ENCODE measurements at places on chromosomes 4 and X. TPM values are rescaled to one million over a fixed set of nuclear protein-coding genes. Genes with fewer than 3 reads are reported as not detected.

The KLF8 gene
- polyA plus RNA-seq, result 1.2 TPM

The FAM184B gene
- 0.23 TPM for polyA plus RNA-seq

The CHIC1 gene
- polyA plus RNA-seq, result 2.9 TPM

The CFAP47 gene
- polyA plus RNA-seq, result not detected

The RNF212 gene
- polyA plus RNA-seq, result not detected

The KLHL4 gene
- not detected for polyA plus RNA-seq

The GPR50 gene
- not detected for polyA plus RNA-seq

The F8 gene
- 3.7 TPM for polyA plus RNA-seq

The UGT2B10 gene
- polyA plus RNA-seq, result 0.46 TPM

The HTT gene
- polyA plus RNA-seq, result 29.4 TPM

The CT45A1 gene
- polyA plus RNA-seq, result not detected

Measured in sigmoid colon (tissue), 7 donors.